ENCODE measurements at places on chromosomes 1 and 21.

DNA sequence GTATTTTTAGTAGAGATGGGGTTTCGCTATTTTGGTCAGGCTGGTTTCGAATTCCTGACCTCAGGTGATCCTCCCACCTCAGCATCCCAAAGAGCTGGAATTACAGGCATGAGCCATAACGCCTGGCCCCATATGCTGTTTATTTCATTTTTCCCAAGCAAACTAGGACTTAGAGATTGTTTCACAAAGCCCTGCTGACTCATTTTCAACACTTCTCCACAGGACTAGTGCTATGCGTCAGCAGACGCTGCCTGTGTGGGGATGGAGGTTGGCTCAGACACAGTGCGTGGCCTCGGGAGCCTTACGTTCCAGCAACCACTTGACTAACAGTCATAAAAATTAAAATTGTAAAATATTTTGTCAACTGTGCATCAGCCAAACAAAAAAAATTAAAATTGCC, 22.7 kb downstream of the PKNOX1 start:
- no peak for DNase-seq

DNA sequence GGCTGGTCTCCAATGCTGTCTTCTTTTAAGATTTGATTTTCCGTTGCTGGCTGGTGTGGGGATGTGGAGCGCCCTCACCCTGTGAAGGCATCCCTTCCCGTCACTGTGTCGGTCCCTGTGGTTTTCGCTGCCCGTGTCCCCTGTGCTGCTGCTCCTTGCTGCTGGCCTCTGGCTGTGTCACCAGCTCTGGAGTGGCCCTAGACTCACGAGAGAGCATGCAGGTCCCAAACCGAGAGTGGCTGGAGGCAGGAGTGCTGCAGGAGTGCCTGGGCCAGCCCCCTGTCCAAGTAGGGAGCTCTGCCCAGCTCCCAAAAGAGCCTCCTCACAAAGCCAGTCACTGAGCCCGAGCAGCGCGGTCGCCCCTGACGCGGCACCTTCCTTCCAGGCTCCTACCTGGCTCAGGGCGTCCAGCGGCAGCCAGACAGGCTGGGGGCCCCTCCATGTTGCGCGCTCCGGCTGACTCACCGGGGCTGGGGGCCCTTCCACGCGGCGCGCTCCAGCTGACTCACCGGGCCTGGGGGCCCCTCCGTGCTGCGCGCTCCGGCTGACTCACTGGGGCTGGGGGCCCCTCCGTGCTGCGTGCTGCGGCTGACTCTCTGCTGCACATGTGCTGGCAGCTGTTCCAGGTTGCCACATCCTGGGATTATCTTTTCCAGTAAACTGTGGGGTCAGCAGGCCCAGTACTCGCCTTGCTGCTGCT, 106.7 kb upstream of the COL6A1 start:
- DNase-seq: no peak

- no peak for DNase-seq
Observed at GRCh38 chr1:162823231-162823630, 32.7 kb downstream of the HSD17B7 start.

DNA sequence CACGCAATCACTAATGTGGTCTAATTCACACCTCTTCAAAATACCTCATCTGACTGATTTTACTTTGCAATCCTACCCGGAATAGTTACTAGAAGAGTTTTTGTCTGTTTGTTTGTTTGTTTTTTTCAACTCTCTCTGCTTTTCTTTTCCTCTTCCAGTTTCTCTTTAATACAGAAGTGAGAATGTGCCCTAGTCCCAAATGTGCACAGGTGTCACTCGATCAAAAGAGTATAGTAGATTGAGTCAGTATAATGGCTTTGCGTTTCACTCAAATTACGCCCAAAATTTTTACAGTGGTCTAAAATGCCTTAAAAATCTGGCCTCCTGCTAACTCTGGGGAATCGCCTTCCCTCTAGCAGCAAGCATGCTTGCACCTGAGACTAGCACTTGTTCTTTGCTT, 1536.8 kb downstream of the KCNT2 start:
- DNase-seq: no peak
